SK-MEL-5 (cell line): ENCODE measurements at places on chromosomes 2 and 18.

- DNase-seq: peak; percentile 27
Observed at GRCh38 chr2:176325732-176326131, 56.5 kb downstream of the MTX2 start.

DNA sequence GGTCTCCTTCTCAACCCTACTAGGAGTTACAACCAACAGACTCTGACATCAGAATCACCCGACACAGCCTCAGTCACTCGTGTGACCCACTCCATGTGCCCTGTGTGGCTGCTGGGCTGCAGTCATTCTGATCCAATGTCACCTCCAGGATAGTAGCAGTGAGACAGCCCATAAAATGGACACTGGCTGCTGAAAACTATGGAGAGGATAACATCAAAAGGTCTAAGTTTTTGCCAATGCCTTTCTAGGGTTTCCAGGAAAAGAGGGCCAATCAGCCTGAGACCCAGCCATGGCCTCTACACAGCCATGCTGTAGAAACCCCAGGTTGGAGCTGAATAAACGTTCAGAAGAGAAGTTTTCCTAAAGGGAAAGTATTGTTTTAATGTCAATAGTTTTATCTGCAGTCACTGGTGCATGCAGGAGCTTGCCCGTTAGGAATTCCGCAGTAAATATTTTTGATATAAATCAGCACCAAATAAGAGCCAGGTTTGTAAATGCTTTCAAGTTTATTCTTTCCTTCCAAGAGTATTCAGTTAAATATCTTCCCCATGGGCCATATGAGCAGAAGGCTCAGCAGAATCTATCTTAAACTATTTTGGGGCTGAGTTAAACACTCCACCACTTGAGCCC lies 92.2 kb upstream of the PID1 start:
- no peak for DNase-seq

GRCh38 chr2:112691881-112692281 lies 28.9 kb upstream of the NT5DC4 start:
- DNase-seq: no peak

DNA sequence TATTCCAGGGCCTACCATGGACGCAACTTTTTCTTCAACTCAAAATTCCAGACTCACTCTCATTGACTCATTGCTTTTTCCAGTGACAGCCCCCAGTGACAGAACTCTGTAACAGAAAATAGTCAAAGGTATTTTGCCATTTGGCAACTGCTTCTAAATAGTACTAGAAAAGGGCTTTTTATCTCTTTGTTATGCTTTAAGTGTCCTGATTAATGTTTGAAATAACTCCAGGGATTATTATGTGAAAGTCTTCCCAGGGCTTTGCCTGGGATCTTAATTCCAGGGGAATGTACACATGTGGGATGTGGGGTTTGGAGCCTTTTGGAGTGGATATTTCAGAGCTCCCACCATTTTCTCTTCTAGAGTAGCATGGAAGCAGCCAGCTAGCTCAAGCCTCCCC lies 198.8 kb downstream of the KCNS3 start:
- no peak for DNase-seq

DNA sequence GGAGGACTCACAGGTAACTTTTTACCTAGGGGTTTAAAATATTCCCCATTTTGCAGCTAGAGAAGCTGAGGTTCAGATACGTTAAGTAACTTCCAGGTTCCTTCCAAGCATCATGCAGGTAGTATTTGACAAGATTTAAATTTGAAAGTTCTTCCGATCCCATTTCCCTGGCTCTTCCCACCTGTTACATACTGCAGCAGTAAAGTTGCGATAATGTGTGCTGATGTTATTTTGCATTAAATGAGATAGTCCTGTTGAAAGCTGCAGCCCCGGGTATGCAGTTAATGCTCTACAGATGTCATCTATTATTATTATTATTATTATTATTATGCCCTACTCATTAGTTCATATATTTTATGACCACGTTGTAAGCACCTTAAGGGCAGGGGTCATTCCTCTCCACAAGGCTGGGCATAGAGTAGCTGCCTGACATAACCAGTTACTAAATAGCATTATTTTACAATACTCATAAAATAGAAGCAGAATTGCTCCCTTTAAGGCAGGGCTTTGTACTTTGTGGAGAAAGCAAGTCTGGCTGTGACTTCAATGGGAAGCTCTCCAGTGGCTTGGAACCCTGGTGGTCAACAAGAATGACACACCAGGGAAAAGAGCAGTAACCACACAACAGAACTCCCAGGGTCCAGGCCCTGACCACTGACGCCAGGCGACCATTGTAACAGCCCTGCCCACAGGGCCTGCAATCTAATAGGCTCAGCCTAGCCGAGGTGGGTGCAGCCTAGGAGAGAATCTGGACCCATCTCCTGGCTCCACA lies 112.0 kb upstream of the STPG4 start:
- DNase-seq: no peak

- DNase-seq: peak; percentile 90
Observed at GRCh38 chr2:26330114-26330549, 15.8 kb upstream of the SELENOI start.

GRCh38 chr18:12765586-12765985 lies 62.7 kb downstream of the PSMG2 start:
- DNase-seq: no peak

DNA sequence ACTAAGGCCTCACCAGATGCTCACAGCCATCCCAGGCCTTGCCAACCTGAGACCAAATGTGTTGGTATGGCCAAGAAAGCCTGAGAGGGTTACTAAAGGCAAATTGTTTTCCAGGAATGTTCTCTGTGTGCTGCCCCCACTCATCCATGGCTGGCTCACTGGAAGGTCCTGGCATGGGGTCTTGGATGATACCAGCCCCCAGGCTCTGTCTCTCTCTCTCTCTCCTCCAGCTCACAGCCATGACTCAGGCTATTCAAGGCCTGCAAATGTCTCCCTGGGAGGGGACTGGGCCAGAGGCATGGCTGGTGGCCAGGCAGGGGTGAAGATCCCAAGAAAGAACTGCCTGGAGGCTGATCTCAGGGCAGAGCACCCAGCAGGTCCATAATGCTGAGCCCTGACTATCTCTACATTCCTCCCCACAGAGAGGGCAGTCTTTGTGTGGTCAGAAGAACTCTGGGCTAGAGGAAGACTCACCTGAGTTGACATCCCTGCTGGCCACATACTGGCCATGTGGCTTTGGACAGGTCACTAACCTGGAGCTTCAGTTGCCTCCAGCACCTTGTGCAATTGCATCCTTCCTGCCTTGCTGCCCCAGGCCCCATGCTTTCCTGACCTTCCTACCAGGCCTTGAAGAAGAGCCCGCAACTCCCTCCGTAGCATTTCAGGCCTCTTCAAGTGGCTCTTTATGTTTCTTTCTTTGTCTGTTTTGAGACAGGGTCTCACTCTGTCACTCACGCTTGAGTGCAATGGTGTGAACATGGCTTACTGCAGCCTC lies 150.4 kb downstream of the ZFP36L2 start:
- DNase-seq: no peak

- peak; percentile 45 for DNase-seq
Observed at GRCh38 chr2:205650450-205650849, 31.9 kb upstream of the NRP2 start.

DNA sequence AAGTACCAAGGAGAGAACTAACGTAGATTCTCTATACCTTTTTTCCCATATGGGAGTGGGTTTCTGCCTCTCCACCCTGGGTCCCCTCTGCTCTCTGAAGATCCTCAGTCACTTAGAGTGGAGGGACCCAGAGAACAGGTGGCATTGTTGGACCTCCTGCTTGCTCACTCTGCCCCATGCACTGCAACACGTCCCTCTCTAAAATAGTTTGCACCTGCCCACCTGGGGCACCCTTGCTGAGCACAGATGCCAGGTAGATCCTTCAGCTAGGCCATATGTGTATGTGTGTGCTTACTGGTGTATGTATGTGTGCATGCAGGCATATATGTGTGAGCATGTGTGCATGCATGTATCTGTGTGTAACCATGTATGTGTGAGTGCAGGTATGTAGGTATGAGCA lies 2.2 kb downstream of the IL36RN start:
- no peak for DNase-seq

DNA sequence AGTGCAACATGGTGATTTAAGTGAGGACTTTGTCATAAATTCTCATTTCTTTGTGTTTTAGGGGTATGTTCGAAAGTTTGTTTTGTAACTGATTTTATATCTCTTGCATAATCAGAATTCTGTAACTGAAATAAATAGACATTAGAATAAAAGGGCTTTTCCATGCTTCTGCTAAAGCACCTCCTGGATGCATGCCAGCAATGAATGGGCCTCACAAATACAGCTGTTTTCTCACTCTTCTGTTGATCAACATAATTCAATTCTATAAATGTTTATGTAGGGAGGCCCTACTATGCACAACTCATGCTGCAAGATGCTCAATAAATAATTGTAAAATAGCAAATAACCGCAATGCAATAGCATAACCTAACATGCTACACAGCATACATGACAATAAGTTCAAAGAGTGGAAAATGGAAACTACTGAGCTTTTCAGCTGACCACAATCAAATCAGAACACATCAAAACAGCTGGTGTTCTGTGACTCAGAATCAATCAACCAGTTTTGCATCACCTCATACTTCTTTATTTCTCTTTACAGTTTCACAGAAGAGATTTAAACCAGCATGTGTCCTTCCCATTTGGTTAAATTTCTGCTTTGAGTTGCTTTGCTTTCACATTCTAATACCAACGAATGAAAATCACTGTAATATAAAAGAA lies 11.0 kb downstream of the CDH7 start:
- no peak for DNase-seq

- no peak for DNase-seq
Observed at GRCh38 chr2:238345297-238345968, 25.1 kb downstream of the TRAF3IP1 start.

DNA sequence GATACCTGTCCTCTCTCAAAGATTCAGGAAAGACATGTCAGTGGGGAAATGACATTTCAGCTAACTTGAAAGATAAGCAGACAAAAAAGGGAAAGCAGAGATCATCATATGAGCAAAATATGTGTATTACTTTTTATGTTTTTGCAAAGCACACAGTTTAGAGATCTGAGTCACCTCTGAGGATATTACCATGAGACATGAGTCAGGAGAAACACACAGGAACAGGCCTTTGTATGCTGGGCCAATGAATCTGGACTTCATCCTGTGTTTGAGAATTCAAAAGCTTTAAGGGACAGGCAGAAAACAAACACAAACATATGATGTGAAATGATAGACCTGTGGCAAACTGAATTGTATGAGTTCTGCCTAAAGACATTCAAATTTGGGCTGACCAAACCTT lies 306.0 kb upstream of the EPC2 start:
- DNase-seq: no peak

GRCh38 chr2:229096409-229097066 lies 174.5 kb downstream of the PID1 start:
- DNase-seq: no peak

DNA sequence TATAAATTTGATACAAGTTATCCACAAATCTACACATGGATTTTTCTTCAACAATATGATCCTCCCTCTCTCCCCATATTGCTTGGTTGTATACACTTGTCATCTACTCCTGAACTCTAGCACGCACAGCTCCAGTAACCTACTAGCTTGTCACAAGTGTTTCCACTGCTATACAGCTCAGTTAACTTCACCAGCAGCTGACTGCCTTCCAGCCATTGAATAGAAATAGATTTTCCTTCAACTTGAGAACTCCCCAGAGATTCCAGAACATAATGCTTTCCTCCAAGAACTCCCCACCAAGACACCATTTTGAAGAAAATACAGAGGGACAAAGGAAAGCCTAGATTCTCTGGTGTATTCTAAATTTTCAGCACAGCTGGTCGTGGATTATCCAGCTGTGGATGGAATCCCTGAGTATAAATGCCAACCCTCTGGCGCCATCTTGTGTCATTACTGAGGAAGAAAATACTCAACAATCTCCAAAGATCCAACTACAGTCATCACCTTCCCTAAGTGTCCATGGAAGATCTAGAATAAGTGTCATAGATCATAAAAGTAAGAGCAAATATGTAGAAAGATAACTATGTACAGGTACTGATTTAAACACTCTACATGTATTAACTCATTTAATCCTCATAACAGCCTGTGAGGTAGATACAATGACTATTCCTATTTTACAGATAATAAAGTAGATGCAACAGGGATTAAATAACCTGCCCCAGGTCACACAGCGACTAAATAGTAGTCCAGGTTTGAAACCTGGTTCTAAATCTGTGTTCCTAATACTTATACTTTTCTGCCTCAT lies 156.7 kb downstream of the ARHGAP28 start:
- DNase-seq: peak; percentile 74
